ENCODE measurements at places on chromosomes 16 and 17.
A peak's percentile ranks its signal among the peaks of the same experiment; 100 is the strongest.

DNA sequence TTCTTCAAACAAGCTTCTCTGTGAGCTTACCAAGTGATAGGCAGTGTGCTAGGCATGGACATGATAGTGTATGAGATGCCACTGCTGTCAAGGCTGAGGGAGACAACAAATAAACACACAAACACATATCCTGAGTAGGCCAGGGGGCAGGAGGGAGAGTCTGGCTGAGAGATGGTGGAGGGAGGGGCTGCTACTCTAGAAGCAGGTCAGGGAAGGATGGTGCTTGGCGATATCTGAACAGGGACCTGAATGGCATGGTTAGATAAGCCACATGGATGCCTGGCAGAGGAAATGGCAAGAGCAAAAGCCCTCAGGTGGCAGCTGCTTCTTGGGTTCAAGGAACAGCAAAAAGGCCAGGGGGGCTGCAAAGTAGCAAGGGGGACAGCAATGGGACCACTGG, 8.6 kb upstream of the CHST6 start:
- no peak for DNase-seq

DNA sequence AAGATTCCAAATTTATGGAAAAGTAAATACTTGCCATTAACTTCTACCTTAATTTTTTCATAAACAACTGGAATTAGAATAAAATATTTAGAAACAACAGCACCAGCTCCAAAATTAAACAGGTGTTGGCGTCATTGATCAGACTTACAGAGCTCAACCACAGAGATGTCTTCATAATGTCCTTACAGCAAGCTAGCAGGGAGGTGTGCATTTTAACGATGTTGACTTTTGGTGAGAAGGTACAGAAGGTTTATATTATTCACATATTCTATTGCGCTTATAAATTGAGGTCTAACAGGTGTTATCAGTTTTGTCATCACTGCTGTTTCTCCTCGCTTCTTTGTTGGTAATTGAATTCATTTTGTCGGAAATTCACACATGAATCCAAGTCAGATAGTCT, 226.2 kb upstream of the CA10 start:
- no peak for DNase-seq

DNA sequence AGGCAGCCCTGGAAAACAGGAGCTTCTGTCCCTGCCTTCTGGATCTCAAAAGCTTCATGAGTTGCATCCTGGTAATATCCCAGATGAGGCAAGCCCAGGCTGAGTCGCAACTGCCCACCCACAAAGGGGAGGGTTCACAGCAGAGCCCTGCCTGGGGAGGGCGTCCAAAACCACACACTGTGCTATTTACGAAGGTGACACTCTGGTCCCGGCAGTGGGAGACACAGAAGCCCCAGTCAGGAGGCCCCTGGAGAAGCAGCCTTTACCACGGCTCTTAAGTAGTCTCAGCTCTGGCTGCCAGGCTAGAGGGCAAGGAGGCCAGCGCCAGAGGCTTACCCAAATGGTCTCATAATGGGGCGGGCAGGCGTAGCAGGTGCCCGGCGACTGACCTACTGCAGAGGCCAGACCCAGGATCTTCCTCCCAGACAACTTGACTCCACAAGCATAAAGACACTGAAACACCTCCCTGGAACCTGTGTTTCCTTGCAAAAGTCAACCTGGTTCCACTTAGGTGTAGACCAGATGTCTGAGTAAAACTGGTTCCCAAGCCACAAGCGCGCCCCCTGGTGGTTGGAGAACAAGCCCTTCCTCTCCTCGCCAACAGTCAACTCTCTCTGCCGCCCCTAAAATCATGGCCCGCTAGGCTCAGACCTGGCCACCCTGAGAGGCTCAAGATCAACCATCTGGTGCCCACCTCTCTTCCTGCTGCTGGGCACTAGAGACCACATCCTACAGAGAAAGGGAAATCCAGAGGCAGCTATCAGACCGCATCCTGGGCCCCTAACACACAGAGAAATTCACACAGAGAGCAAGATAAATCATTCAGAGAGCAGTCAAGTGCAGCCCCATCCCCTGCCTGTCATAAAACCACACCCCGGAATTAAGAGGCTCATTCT, 5.2 kb downstream of the AXIN2 start:
- peak; percentile 79 for DNase-seq

DNA sequence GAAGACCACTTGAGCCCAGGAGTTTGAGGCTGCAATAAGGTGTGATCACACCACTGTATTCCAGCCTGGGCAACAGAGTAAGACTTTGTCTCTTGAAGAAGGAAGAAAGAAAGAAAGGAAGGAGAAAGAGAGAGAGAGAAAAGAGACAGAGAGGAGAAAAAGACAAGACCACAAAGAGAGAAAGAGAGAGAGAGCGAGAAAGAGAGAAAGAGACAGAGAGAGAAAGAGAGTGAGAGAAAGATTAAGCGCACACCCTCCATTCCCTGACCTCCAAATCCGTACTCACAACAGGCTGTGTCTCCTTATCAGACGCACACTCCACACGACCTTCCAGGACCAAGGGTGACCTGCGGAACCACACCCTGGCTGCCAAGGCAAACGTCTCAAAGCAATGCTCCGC, 19.6 kb downstream of the KLHDC4 start:
- DNase-seq, result no peak

DNA sequence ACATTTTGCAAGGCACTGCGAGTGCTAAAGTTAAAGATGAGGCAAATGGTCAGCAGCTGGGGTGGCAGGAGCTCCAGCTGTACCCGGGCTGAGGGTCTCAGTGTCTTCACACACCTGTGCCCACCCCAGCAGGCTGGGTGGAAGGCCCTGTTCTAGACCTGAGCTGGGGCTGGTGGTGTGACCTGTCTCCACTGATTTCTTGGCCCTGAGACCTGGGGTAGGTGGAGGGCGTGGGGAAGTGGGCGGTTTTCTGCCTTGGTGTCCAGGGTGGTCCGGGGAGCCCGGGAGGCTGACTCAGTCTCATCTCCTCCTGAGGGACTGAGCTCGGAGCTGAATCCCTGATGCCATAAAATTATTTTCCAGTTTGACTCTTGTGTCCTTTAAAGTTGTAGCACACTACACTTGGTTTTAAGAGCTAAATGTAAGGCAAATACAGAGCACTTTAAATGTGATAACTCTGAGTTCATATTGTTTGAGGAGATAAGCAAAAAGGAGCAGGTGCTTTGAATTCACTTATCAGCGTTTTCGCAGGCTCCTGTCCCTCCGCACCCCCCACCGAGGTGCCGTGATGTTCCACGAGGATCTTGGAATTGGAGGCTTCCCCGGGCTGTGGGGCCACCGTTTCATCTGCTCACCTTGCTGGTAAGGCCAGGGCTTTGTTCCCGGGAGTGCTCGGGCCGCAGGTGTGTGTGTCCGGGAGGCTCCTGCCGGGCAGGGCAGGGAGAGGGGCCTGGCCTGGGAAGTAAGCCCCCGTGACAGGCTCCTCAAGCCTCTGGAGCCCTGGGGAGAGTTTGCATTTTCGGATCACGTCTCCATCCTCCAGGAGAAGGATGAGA, 117.0 kb downstream of the AATF start:
- no peak for DNase-seq

DNA sequence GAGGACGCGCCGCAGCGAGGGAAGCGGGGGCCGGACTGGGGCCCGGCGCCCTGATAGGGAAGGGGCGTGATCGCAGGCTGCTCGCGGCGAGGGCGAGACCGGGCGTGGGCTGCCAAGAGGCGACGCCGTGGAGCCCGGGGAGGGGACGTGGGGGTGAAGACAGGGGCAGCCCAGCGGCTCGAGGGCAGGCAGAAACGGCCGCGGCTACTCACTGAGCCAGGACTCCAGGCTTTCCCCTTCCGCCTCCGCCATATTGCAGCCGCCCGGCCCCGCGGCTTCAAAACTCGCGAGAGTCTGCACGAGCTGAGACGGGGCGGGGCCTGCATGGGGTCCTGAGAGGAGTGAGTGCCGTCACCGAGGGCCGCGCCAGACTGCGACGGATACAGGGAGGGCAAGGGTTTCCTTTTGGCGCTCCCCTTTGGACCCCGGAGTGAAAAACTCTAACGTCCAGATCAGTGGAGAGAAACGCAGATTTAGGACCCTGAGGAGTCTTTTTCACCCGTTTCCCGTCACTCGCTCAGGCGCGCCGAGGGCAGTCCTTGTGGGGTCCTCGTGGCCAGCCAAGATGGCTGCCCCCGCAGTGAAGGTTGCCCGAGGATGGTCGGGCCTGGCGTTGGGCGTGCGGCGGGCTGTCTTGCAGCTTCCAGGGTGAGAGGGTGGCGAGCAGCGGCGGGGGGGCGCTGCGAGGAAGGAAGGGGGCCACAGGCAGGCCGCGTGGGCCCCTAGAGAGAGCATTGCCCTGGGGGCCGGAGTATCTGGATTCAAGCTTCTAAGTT, at the start of the genes GGA3 and MRPS7:
TSS of gene GGA3 (minus strand) at position 271 of the 776 bp plus-strand sequence. CDS start at position 252, 19 bp downstream.
TSS of gene MRPS7 (plus strand) at position 544 of the 776 bp plus-strand sequence. CDS start at position 566, 22 bp downstream.
- DNase-seq, result peak; percentile 96

DNA sequence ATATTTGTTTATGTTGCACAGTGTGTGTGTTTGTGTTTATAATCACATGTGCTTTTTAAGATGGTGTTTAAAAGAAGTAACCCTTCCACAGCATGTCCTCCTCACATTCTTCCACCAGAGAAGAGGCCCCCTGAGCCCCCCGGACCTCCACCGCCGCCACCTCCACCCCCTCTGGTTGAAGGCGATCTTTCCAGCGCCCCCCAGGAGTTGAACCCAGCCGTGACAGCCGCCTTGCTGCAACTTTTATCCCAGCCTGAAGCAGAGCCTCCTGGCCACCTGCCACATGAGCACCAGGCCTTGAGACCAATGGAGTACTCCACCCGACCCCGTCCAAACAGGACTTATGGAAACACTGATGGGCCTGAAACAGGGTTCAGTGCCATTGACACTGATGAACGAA, 69.2 kb downstream of the CDK12 start:
- no peak for DNase-seq

GRCh38 chr17:30720013-30720471, 104.5 kb downstream of the CRLF3 start:
- no peak for DNase-seq

GRCh38 chr17:77826132-77826873, 132.2 kb upstream of the TNRC6C start:
- DNase-seq, result no peak

DNA sequence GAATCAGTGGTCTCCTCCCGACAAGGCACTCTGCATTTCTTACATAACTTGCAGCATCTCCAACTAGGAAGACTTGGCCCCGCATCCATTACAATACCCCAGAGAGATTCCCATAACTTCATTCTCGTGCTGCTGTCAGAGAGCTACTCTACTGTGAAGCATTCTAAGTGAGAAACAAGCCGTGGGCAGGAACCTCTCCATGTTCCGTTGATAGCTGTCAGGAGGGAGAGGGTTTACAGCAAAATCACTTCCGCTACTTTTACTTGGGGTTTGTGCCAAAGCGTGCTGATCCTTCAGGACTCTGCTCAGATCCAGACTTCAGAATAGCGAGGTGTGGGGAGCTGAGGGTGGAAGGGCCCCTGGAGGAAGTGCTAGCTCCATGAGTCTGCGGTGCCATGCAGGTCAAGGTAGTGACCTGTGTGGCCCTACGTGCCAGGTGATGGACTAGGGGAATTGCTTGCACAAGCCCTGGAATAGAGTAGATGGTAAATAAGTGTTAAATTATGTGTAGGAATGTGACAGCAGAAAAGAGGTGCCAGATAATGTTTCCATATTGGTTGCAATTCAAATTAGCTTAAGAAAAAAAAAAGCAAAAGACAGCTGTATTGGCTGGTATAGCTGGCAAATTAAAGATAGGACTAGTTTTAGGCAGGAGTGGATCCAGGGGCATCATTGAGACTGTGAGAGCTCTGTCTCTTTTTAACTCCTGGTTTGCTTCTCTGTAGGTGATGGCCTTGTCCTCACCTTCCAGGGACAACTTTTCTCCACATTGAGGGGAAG, 358.5 kb upstream of the ERCC4 start:
- no peak for DNase-seq

DNA sequence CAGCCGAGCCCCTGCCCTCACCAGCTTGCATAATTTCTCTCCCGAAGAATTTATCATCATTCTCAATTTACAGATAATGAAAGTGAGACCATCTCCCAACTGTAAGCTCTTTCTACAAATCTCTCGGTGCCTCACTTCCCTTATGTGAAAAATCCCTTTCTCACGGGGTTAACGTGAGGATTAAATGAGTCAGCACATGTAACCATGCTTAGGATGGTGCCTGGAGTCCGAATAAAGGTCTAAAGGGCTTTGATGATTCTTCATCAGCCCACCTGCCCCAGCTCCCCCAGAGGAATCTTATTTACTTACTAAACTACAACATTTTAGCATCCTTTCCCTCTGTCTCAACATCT, 24.8 kb upstream of the PIK3R6 start:
- DNase-seq, result no peak

GRCh38 chr16:50781043-50781442, 39.2 kb downstream of the CYLD start:
- DNase-seq, result no peak

GRCh38 chr17:59327121-59327980, 4.1 kb upstream of the YPEL2 start:
- DNase-seq, result no peak

GRCh38 chr17:16463358-16464302, 28.4 kb downstream of the LRRC75A start:
- DNase-seq, result no peak

- no peak for DNase-seq
Measured at GRCh38 chr17:82489117-82489516, 30.4 kb upstream of the FOXK2 start.

DNA sequence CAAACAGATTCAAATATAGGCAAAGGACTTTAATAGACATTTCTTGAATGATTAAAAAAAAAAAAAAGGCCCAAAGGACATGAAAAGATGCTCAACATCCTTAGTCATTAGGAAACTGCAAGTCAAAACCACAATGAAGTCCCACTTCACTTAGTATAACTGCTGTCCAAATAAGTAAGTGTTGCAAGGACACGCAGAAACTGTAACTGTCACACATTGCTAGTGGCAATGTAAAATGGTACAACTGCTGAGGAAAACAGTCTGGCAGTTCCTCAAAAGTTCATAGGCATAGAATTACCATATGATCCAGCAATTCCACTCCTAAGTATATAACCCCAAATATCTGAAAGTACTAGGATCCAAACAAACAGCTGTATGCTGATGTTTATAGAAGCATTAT, 112.7 kb downstream of the BRIP1 start:
- no peak for DNase-seq

- no peak for DNase-seq
Measured at GRCh38 chr16:27449434-27450195, 47.6 kb downstream of the IL21R start.

DNA sequence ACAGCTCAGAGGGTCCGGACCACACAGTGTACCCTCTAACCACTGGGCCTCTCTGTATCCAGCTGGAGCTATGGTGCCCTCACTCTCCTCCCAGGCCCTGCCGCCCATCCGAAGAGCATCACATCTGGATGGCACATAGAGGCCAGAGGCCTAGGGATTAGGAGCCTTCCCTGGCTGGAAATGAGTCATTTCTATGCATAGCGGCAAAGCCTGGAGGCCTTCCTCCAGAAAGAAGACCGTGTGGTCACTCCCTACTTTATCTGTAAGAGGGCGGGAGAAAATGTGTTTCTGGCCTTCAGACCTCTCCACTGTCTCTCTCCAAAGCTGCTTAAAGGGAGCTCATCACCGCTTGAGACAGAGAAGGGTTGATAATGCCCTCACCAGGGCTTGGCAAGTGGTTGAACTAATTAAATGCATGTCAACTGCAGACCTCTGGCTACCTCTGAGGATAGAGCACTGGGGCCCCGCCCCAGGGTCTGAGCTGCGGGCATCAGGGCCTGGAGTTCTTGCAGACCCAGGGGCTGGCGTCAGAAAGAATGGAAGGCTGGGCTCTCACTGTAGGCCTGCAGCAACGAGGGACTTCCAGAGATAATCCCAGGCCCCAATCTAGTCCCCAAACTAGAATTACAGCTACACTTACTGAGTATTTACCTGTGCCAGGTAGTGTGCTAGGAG, 122.2 kb downstream of the IRX5 start:
- no peak for DNase-seq

GRCh38 chr16:21023509-21024202, 123.1 kb downstream of the LYRM1 start:
- no peak for DNase-seq
